Activated CD8-positive, alpha-beta memory T cell treated with anti-CD3 and anti-CD28 coated beads, Interleukin-2, amount 50 U/mL, for 4 hours (primary cell): ENCODE measurements at places on chromosomes 2 and 18.
A peak's percentile ranks its signal among the peaks of the same experiment; 100 is the strongest.

DNA sequence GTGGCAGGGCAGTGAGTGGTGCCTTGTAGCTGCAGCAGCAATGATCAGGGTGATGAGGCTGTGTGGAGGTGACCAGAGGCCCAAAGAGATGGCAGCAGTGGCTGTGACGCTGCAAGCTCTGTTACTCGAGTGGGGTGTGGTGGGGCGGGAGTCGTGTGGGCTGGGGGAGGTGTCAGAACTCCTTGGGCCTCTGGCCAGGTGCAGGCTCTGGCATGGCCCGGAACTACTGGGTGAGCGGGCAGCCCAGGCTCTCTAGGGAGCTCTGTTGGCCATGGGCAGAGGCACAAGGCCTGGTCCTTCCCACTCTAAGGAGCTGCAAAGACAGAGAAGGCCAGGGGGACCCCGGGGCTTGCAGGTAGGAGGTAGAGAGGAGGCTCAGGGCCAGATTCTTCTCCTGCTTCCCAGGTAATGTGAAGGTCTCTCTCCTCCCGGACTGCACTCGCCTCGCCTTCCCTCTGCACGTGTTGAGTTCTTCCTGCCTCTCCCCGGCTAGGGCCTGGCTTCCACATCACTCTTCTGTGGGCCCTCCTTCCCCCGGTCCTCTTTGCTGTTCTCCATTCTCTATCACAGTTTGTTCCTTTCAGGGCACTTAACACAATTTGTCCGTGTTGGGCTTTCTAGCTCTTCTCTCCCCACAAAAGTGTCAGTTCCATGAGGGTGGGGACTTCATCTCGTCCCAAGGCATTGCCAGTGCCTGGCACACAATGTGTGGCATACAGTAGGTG, 114.8 kb downstream of the MCFD2 start:
- no peak for DNase-seq

GRCh38 chr2:64012115-64012514, 7.1 kb downstream of the VPS54 start:
- DNase-seq, result no peak

DNA sequence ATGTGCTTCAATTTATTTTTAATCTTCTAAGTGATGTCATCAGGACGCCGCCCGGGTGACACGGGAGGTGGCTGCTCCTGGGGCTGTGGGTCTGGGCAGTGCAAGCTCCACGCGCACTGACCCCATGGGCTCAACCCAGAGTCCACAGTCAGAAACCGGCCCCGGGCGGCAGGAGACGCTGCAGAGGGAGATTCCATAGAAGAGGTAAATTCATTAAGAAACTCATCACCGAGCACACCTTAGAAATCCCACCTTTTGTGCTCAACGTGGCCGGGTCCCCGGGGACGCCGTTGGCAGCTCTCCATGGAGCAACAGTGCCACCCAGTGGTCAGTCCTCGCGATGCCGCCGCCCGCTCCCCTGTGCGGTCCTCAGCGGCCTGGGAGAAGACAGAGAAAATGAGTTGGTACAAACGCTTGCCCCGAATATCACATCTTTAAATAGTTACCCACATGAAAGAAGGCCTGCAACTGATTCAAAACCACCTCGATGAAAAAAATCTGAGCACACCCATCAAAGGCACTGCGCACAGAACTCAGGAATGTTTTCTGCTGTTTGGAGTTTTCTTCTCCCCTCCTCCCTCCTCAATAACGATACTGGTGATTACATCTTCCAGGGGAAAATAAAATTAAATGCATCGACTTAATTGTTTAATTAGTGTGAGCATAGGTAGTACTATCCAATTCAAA, 92.6 kb downstream of the CMPK2 start:
- peak; percentile 73 for DNase-seq

DNA sequence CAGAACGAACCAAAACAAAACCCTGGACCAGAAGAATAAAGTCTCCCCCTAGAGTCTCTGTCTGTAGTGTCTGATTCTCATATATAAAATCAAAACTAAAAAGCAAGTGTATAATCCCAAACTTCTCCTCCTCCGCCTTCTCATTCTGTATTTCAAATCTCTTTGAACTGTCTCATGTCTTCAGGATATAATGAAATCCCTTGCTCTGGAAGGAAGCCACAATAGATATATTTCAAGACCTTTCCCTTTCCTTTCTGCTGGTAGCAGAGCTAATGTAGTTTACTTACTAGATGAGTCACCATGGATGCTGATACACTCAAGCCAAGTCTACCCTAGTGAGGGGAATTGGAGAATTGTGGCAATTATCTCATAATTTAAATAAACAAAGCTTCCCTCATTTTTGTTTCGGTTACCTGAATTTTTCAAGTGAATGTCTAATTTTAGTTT, 33.5 kb upstream of the CCDC93 start:
- DNase-seq, result no peak

GRCh38 chr2:226707499-226707898, 92.1 kb downstream of the IRS1 start:
- no peak for DNase-seq

DNA sequence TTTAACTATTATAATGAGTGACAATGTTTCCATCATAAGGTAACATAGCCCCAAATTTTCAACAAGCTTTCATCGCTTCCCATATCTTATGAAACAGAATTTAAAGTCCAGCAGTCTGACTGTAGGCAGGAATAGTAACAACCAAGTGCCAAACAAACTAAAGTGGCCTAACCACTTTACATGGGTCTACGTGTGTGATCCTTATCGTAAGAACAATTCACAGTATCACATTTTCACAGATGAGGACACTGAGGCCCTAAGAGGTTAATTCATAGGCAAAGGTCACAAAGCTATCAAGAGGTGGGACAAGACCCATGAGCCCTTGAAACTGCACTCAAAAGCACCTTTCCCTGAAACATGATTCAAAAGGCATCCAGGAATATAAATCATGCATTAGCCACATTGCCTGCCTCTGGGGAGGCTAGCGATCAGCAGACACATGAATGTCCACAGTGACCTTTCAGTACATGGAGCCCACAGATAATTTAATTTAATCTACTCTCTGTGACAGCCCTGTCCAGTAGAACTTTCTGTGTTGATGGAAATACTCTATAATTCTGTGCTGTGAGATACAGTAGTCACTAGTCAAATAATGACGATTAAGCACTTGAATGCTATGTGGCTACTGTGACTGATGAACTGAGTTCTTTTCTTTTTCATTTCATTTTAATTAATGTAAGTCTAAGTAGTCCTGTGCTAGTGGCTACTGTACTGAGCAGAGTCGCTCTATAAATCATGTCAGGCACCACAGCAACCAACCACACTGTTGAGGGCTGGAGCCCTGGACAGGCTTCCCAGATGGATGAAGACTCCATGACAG, 30.3 kb downstream of the KIDINS220 start:
- no peak for DNase-seq

DNA sequence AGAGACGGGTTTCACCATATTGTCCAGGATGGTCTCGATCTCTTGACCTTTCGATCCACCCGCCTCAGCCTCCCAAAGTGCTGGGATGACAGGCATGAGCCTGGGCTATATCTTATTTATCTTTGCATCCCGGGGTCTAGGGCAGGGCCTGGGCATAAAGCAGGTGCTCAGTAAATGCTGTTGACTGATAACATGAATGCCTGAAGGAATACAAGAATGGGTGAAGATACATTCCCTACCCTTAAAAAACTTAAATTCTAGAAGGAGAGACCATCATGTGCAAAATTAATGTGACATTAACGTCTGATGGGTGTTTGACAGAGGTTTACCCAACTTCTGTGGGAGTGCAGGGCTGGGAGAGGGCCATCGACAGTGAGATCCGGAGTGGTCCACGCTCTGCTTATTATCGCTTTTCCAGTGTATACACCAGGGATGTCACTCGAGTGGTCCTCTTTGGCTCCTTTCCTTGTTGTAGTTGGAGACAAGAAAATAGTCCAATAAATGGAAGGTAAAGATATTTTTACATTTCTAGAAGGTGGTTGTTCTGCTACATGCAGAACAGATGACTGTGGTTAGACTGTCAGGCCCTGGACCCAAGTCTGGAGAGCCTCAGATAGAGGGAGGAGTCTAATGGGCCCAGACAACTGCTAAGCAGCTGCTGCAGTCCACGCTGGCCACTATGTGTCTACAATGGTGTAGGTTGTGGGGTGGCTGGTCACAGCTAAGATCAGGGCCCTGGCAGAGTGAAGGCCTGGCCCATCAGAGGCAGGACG, 131.7 kb downstream of the MYCN start:
- DNase-seq, result no peak

- no peak for DNase-seq
Observed at GRCh38 chr2:138503087-138503442, 1.5 kb downstream of the SPOPL start.

DNA sequence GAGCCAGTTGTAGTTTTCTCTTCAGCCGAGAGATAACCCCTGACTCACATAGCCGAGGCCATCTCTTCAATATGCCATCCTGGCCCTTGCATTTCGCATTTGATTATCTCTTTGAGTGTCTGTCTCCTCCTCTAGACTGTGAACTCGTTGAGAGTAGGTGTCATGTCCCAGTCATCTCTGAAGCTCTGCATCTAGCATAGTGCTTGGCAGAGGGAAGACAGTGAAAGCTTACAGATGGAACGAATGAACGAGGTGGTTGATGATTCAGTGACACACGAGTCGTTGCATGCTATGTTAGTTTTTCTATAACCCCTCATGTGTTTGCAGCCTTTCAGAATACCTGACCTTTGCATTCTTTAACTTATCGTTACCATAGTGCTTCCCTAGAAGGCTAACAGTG, 59.9 kb upstream of the CYRIA start:
- no peak for DNase-seq

DNA sequence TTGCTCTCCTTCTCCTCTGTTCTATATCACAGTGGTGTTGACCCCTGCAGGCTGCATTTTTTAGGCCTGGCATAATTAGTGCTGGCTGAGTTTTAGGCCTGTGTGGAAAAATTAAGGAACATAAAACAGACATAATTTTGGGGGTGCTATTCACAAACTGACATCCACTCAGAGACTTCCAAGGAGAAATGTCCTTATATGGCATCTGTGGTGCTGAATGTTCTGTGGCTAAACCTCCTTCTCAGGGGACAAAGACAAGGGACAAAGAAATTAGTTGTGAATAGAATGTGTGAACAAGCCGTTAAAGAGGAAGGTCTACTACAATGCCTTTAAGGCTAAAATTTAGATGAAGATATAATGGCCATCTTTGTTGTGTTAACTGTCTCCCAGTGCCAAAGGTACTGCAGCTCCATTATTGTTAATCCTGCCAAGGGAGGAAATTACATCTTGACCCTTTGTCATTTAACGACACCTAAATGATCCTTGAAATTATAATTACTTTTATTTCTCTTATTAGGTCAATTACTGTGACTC, 870.0 kb upstream of the CHAC2 start:
- no peak for DNase-seq

GRCh38 chr2:200077838-200078237, 122.5 kb downstream of the MAIP1 start:
- DNase-seq, result no peak

GRCh38 chr2:238513346-238513745, 86.6 kb downstream of the ASB1 start:
- no peak for DNase-seq

DNA sequence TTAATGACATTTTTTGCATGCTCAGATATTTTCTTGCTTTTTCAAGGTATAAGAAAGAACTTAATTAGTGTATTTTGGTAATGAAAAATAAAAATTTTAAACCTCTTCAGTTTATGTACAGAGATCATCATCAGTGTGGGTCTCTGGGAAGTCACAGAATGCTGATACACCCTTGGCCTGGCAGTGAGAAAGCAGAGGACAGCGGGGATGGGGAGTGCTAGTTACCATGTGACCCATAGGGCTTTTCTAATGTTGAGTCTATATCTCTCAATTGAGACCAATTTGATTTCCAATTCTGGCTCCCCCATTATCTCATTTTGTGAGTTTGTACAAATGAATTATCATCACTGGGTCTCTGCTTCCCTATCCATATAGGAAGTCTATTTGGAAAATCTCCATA, 305.7 kb downstream of the CYRIA start:
- DNase-seq, result no peak

DNA sequence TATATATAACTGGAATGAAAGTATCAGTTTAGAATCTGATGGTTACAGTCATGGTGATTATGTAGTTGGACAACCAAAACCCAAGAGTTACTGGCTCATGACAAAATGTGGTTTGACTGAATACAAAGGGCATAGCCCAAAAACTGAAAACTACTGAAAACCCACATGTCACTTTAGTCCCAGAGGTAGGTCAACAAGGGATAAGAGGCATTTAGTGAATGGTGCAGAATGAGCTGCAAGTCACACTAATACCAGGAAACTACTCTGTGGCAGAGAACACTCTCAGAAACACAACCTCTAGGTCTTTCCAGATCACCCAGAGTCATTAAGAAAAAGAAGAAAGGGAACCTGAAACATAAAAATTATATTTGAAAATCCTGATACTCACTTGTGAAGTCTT, 154.5 kb downstream of the AGPS start:
- no peak for DNase-seq

GRCh38 chr2:52456561-52457377, 1310.8 kb upstream of the CHAC2 start:
- no peak for DNase-seq

- no peak for DNase-seq
Observed at GRCh38 chr18:32389858-32390257, 80.8 kb downstream of the GAREM1 start.

DNA sequence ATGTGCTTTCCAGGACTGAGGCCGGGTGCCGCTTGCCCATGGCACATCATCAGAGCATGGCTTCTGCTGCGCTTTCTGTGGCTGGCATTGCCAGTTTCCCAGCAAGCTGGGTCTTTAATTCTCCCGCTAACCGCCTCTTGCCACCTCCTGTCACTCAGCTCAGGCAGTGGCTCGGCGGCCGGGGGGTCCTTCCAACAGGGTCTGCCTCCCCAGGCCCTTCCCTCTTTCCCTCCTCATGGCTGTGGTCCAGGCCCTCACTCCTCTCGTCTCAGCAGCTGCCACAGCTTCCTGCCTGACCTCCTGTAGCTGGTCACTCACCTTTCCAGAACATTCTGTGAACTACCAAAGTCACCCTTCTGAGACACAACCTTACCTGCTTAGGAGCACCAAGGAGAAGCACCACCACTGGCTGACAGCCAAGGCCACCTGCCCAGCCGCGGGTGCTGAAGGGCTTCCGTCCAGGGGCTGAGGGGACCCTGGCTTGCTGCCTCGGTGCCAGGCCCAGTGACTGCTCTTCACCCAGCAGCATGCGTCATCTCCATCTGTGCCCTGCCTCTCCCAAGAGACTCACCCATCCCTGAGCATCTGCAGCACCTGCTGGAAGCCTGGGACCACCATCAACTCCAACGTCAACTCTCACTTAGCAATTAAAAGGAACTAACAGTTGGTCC, 22.6 kb downstream of the CHMP1B start:
- DNase-seq, result no peak

- DNase-seq, result no peak
Observed at GRCh38 chr2:154844513-154844912, 146.0 kb downstream of the KCNJ3 start.

GRCh38 chr2:133163111-133163510, 405.2 kb downstream of the NCKAP5 start:
- no peak for DNase-seq

- no peak for DNase-seq
Observed at GRCh38 chr18:42675810-42676209, 439.7 kb downstream of the RIT2 start.

GRCh38 chr2:142190805-142191204, 60.0 kb upstream of the LRP1B start:
- DNase-seq, result no peak
